Stimulated activated CD8-positive, alpha-beta memory T cell treated with anti-CD3 and anti-CD28 coated beads, Interleukin-4, amount 100 ng/mL, for 1 hour (primary cell): ENCODE measurements at places on chromosomes 11 and 22.
A peak's percentile ranks its signal among the peaks of the same experiment; 100 is the strongest.

GRCh38 chr11:14012846-14013245 is 50.3 kb downstream of the SPON1 start:
- DNase-seq, result no peak

DNA sequence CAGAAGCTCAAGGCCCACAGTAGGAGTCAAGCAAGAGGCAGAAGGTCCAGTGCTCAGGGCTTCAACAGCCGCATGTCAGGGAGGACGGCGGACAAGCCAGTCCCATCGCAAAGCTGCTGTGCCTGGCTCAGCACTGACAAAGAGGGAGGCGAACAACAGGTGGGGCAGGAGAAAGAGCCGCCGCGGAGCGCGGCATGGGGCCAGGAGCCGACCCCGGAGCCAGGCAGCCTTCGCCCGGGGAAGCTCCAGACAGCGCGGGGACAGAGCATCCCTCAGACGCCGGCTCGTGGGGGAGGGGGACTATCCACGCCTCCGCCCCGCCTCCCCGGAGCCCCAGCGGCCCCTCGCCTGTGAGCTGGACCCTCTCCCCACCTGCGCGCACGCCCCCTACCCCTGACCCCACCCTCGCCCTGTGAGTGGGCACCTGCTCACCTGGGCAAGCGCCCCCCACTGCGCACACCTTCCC is 369 bp downstream of the DHCR7 start:
- DNase-seq, result no peak

DNA sequence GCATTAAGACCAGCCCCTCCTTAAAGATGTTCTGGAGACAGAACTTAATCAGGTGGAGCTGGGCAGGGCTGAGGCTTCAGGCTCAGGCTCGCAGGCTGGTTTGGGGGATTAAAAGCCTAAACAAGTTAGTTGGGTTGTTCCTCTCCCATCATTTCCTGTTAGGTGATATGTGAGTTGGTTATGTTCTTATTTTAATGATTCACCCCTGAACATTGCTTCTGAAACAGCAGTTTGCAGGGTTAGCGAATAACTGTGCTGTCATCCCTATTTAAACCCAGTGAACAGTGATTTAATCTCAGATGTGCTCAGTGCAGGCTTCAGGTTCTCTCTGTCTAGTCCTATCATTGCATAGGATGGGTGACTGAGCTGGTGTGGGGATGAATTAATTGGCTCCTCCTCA is 47.4 kb upstream of the BIRC3 start:
- DNase-seq, result no peak

DNA sequence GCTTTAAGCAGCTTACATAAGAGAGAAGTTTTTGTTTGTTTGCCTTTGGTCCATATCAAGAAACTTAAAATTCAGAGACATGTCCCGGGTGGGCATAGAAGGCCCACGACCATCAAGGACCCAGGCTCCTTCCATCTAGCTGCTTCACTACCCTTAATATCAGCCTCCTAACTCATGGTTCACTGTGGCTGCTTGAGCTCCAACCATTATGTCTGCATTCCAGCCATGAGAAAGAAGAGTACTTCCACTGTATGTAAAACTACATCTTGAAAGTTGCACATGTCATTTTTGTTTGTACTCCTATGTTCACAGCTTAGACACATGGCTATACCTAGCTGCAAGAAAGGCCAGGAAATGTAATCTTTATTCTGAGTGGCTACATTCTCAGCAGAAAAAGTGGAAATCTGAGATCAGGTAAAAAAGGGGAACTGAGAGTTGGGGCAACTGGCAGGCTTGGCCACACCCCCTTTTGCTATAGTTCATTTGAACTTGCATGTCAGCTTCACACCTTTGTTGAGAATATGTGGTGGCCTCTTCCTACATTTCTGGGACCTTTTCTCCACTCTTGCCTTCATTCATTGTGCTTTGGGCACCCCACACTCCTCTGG is 81.3 kb upstream of the TP53I11 start:
- no peak for DNase-seq

GRCh38 chr11:72821920-72822799 is 7.9 kb downstream of the ATG16L2 start:
- peak; percentile 62 for DNase-seq

DNA sequence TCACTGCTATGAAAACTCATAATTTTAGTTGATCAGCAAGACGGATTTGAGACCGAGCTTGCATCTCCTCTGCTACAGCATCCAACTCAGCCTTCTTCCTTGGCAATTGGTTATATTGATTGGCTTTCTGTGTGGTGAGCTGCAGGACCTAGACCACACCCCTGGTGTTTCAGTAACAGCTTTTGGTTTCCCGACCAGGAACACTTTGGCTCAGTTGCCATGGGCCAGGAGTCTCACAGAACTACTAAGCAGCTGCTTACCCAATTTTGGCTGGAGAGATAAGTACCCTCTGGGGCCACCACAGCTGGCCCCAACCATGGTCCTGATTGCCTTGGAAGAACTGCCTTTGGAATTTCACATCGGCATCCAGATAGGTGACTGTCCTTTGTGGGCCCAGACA is at the start of gene GLYATL1:
Gene GLYATL1 (plus strand): TSS at position 212 of the 400 bp plus-strand sequence. CDS start 7,600 bp downstream, outside the sequence.
- no peak for DNase-seq

DNA sequence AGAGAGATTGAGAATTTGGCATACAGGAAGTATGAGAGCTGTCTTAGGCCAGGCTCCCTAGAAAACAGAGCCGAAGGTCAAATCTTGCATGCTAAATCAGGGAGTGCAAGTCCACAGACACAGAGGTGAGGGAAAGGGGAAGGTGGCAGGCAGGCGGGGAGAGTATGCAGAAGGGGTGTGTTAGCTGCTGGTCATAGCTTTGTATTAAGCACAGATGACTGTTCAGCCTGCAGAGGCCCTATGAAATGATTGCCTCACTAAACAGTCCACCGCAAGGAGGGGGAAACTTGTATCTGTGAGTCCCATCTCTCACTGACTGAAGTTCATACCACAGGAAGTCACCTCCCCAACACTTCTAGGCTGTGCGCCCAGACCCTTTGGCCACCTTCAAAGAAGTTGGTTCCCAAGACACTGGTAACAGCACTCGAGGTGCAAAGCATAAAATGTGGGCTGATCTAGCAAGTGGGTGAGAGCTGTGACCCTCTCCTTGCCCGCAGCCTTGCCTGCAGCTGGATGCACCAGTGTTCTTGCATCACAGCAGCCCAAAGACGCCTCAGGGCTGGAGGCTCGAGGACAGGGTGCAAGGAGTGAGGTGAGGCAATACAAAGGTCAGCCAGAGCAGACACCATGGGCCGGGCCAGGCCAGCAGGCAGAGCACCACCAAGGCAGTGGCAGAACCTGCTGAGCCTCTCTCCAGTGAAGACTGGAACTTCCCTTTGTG is 115.3 kb upstream of the TBCEL start:
- DNase-seq, result no peak

- DNase-seq, result no peak
Measured at GRCh38 chr22:48925450-48925849, 902.2 kb downstream of the BRD1 start.

DNA sequence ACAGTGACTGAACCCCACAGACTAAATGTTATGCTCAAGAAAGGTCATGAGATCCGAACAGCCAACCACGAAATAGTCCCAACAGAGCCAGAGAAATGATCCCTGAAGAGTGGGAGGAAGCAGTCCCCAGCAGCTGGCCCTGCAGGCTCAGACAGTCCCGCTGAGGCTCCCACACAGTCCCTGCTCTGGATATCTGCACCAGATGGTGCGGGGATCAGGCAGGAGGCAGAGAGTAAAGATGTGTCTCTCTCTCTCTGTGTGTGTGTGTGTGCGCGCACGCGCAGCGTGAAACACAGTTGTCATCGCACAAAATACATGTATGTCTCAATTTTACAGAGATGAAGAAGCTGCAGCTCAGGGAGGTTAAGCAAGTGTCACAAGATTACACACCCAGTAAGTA is 27.9 kb downstream of the GUCY1A2 start:
- DNase-seq, result no peak

GRCh38 chr22:39935612-39936011 is 24.6 kb upstream of the TMA7B start:
- no peak for DNase-seq

GRCh38 chr11:92129811-92130210 is 94.8 kb upstream of the FAT3 start:
- no peak for DNase-seq

- no peak for DNase-seq
Measured at GRCh38 chr22:49969751-49970527, 9.4 kb downstream of the PIM3 start.

- DNase-seq, result no peak
Measured at GRCh38 chr11:121763526-121763925, 310.8 kb upstream of the SORL1-AS1 start.

GRCh38 chr11:128375961-128376360 is 211.4 kb downstream of the ETS1 start:
- DNase-seq, result no peak

GRCh38 chr11:120615391-120615790 is 103.8 kb downstream of the GRIK4 start:
- DNase-seq, result no peak

DNA sequence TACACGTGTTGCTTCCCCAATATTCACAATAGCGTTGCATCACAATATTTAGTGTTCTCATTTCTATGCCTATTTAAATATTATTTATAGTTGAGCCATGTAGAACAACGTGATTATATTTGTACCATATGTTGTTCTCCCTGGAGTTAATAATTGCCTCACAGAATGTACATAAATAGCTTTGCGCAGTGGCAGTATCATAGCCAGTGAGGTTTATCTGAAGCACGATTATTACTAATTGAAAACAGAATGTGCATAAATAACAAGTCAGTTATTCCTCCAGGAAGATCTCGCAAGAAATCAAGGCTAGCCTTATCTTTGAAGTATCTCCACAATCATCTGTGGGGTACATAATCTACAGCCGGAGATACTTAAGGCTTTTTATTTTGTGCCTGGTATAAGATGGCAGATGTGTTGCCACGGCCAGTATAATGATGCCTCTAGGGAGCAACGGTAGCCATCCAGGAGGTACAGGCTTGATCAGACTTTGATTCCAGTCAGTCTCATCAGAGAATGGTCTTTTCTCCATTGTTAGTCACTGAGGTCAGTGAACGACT is 197.5 kb downstream of the MSANTD4 start:
- DNase-seq, result no peak

GRCh38 chr11:43688394-43688793 is 7.9 kb downstream of the HSD17B12 start:
- DNase-seq, result no peak

DNA sequence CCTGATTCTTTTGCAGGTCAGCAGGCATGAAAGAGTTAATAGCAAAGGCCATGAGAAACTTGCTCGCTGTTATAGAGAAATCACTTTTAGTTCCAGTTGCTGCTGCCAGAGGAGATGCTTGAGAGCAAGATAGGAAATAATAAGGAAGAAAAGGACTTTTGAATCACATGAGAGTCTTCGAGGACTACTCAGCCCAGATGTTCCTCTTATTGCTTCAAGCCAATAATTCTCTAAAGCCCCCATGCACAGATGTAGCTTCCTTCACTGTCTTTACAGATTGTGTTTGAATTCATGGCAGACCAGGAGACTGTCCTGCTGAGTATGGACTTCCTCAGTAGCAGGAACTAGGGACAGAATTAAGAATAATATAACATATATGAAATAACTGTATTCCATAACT is 50.1 kb upstream of the OLFML1 start:
- DNase-seq, result no peak

DNA sequence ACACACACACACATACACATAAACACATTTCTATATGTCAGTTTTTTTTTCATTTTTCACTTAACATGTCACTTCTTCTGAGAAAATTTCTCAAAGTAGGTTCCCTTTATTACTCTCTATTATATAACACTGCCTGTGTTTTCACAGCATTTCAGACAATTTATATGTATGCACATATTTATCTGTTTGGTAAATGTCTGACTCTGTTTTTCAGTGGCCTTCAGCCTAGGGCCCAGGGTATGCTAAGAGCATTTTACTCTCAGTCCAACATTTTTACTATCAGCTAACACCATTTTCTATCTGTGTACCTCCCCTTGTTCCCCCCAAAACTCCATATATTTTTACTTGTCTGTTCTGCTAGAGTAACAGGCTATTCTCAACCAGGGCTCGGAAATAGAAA is 92.3 kb downstream of the ANO3 start:
- no peak for DNase-seq

DNA sequence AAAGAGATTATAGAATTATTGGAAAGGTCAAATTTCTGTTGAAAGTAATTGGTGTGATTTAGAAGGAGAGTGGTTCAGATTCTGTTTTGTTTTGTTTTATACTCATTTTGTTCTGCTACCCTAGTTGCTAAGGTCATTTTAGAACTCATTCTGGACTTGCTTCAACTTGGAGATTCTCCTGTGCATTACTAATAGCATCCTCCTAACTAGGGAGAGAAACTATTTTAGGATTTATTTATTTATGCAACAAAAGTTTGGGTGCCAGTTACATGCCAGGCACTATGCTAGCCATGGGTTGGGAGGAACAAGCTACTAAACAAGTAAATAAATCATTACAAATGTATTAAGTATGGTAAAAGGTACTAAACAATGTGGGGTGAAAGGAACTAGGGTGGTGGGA is 84.0 kb downstream of the YAP1 start:
- no peak for DNase-seq

DNA sequence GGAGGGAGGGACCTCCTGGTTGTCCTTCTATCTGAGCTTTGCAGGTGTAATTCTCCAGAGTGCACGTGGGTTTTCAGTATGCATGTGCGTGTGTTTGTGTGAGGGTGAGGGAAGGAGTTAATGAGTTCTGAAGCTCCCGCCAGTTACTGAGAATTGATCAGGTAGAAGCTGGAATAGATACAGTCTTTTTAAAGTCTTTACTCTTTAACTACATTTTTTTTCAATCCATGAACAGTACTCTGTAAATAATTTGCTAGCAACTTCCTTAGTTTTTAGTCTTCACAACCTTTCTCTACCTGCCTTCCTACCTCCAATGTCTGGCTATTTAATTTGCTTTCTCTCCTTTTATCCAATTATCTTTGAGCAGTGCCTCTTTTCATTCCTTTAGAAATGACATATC is 25.5 kb downstream of the ARHGAP42 start:
- DNase-seq, result no peak

GRCh38 chr22:30268331-30268730 is 1.7 kb upstream of the OSM start:
- no peak for DNase-seq

- no peak for DNase-seq
Measured at GRCh38 chr22:26949193-26949592, 291.8 kb downstream of the MIAT start.

- DNase-seq, result no peak
Measured at GRCh38 chr11:8273287-8273686, 9.6 kb upstream of the LMO1 start.

DNA sequence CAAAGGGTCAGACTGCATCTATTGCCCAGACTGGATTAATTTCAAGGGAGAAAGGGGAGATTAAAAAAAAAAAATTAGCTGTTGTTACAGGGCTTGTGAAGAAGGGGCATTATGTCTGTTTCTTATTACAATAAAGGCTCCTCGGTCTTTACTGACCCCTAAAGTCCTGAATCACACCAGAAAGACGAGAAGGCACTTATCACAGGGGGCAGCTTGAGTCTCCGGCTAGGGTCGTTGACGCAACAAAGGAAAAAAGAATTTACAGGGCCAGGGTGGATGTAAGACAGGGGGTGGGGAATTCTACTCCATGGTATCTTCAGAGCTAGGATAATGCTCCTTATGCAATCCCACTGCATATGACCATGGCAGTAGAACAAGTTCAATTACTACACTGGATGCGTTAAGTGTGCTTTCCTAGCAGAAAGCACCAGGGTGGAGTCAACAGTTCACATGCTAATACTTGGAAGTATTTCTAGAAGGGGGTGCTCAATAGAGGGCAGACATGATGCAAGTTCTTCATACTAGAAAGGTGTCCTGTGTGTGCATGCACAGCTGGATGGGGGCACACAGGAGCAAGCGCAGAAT is 16.5 kb downstream of the DDX17 start:
- DNase-seq, result no peak

GRCh38 chr11:73137262-73137943 is 4.7 kb downstream of the FCHSD2 start:
- DNase-seq, result no peak

- DNase-seq, result no peak
Measured at GRCh38 chr11:94747601-94748041, 20.5 kb upstream of the AMOTL1 start.
